ENCODE measurements at places on chromosomes 16 and 17.

DNA sequence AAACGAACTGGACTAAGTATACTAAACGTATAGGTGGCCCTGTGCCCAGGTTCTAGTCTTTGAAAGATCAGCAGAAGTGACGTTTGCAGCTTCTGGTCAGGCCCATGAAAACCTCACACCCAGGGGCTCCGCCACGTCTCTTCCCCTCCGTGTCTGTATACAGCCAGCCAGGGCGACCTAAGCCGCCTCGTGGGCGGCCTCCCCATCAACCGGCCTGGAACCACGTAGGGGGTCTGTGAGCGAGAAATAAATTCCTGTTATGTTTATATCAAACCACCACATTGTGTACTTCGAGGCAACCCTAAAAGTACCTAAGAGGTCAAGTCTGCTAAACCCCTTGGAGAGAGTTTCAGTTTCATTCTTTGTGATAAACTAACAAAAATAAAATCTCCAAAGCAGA, 6.8 kb downstream of the TK1 start:
- DNase-seq, result no peak

- DNase-seq, result no peak
These were observed 116.3 kb downstream of the USP22 start for GRCh38 chr17:20926532-20926931.

DNA sequence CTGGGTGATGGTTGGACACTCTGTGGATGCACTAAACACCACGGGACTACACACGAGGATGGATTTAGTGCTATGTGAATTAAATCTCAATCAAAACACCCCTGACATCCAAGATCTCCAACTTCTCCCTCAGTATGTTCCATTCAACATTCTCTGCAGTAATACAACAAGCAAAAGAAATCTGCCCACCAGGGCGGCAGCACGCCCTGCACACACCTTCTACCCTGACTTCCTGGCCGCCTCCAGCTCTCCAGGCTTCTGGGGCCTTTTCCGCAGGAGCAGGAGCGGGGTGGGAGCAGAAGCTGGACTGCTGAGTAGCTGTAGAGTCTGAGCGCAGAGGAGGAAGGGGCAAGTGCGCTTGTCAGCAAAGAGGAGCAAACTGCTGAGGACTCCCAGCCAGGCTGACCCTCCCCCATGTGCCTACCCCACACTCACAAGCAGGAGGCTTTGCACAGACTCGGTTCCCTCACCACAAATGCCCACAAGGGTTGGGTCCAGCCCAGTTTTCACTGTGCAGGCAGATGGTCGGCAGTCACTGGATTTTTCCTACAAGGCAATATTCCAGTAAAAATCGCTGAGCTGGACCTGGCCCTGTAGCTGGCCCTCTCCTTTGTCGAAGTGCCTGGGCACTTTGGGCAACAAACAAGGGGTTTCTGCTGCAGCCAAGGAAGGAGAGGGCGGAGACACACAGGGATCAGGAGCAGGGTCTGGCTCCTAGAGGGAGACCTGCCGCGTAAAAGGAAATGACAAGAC, 22.8 kb downstream of the ZDHHC7 start:
- DNase-seq, result no peak

- DNase-seq, result no peak
These were observed 6.0 kb upstream of the MAPT start for GRCh38 chr17:45888392-45888791.

- no peak for DNase-seq
These were observed 12.1 kb downstream of the CDR2L start for GRCh38 chr17:74999523-74999922.

- DNase-seq, result no peak
These were observed 14.8 kb downstream of the CPD start for GRCh38 chr17:30393491-30393890.

GRCh38 chr17:57888311-57889216, 38.7 kb upstream of the MRPS23 start:
- no peak for DNase-seq

- no peak for DNase-seq
These were observed 856 bp downstream of the DNAJA2 start for GRCh38 chr16:46972429-46973206.

DNA sequence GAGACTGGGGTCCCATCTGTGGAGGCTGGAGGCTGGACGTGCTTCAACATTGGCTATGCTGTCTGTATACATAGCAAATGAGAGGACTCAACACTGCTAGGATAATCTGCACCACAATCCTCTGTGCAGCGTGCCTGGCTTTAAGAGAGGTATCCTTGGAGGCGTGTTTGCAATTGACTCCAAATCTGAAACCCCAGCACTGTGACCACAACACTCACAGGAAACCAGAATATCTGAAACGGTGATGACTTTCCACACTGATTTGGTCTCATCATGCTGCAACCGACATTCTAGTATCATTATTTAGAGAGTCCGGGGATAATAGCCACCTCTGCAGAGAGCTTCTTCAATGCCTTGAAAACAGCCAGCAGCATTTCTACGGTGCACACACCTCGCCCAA, 35.1 kb downstream of the TLE7 start:
- DNase-seq, result no peak

All from cortex of kidney (tissue), 1 donor.